GM13977 (cell line): ENCODE measurements at places on chromosomes 5 and 9.
A peak's percentile ranks its signal among the peaks of the same experiment; 100 is the strongest.

DNA sequence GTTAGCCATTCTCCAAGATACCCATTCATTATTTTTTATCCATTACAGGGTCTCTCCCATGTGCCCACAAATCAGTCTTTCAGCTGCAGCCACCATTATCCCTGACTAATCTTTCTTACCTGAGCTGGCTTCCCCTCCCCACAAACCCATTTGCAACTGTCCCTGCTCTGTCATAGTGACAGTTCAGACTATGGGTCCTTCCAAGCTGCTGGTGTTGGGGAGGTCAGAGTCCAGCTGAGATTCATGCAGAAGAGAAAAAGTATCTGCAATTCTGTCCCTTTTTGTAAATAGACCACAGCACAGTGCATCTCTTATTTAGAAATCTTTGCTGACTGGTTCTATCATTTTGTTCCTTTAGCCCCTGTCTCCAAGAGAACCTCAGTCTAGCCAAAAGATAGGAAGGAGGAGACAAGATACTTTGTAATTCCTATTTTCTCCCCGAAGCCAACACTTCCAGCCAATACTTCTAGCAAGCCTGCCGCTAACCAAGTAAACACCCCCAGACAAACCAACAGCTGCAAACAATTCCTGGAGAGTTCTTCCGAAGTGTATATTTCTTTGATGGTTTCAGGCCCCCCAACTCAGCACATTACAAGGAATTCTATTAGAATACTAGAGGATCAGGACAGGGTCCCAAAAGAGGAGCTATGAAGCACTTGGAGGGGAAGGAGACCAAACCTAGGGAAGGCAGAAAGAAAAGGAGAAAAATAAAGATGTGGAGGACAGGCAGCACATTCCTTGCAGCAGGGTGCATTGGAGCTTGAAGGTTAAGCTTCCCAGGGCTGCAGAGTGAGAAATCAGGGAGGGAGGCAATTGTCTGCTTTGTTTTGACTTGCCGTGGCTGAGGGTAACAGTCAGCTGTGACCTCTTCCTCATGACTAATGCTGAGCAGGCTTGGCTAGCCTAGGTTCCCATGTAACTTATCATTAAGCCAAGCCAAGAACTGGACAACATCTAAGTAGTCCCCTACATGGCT, 148.5 kb downstream of the SGCD start:
- no peak for DNase-seq

DNA sequence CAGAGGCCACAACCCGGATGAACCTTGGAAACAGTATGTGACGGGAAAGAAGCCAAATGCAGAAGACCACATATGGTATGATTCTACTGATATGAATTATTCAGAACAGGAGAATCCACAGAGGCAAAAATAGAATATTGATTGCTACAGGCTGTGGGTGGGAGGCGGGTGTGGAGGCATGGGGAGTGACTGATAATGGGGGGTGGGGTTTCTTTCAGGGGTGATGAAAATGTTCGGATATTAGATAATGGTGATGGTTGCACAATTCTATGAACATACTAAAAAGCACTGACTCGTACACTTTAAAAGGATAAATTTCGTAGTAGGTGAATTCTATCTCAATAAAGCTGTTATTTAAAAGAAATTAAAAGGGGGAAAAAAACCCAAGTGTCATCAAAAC, 10.7 kb downstream of the IL4 start:
- DNase-seq, result no peak

- DNase-seq, result no peak
These were observed 7.1 kb upstream of the NKX2-5 start for GRCh38 chr5:173242079-173242478.

- no peak for DNase-seq
These were observed 381.6 kb upstream of the ADAMTS16 start for GRCh38 chr5:4758550-4758949.

- DNase-seq, result peak; percentile 80
These were observed 27.9 kb downstream of the PCDH1 start for GRCh38 chr5:141850244-141850768.

GRCh38 chr9:112072721-112073638, 102.1 kb downstream of the SUSD1 start:
- no peak for DNase-seq

DNA sequence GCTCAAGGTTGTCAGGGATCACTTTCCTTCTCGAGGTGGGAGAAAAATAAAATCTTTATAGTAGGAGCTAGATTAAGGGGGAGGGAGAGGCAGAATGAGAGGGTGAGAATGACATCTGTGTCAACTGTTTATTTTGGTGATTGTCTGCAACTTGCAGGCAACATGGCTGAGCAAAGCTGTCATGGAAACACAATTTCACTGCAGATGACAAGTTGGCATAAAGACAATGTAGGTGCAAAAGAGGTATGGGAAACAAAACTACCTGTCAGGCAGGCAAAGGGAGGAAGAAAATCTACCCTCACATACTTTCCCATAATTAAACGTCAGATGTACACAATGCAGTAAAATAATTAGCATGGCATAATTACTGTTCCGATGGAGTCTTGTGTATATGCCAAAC, 167.4 kb downstream of the SLIT3 start:
- DNase-seq, result no peak

DNA sequence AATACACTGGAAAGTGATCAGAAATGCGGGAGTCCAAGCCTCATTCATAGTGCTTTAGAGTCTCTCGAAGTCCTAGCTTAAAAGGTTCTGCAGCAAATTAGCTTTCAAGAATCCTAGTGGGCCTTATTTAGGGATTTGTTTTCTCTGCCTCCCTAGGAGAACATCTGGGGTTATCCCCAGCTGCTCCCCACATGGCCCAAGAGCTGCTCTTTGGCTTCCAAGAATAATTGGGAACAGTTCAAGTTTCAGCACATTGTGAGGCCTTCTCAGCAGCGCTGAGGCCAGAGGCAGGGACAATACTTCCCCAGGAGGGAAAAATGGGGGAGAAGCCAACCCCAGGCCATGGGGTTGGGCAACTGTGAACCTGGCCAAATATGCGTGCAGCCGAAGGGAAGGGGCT, 108.7 kb downstream of the LIFR start:
- DNase-seq, result no peak
